ENCODE measurements at places on chromosomes 4 and X.

- no peak for DNase-seq
These were observed 43.2 kb downstream of the PCDH7 start for GRCh38 chr4:30763321-30763727.

GRCh38 chr4:99024481-99025275, 29.2 kb downstream of the METAP1 start:
- DNase-seq, result no peak

DNA sequence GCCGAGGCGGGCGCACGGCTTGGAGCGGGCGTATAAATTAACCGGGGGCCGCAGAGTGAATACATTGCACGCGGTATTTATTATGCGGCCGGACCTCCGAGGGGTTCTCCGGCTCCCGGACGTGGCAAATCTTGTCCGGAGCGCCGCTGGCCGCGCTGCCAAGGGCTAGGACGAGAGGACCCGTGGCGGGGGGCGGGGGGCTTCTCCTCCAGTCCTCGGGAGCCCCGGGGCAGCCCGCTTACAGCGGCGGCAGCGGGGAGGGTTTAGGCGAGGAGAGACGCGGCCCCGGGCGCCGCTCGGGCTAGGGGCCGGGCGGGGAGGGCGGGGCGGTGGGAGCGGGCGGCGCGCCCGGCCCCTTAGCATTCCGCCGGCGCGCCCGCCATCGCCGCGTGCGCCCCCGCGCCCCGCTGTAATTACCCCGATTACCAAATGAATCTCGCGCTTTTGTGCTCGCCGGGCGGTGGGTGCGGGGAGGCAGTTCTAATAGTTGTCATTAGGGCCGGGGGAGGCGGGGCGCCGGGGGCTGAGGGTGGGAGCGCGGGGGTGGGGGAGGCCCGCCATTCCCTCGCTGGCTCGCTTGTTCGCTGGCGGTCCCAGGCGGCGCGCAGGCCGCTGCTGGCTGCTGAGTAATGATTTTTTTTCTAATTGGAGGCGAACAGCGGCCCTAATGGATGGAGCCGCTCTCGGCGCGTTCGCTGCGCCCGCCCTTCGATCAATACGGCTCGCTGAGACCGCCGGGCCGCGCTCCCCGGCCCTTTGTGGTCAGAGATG, 276.6 kb downstream of the BCOR start:
- no peak for DNase-seq

- DNase-seq, result no peak
These were observed 67.2 kb upstream of the TFDP3 start for GRCh38 chrX:133285341-133285740.

GRCh38 chr4:106746451-106746850, 289.7 kb downstream of the DKK2 start:
- no peak for DNase-seq

DNA sequence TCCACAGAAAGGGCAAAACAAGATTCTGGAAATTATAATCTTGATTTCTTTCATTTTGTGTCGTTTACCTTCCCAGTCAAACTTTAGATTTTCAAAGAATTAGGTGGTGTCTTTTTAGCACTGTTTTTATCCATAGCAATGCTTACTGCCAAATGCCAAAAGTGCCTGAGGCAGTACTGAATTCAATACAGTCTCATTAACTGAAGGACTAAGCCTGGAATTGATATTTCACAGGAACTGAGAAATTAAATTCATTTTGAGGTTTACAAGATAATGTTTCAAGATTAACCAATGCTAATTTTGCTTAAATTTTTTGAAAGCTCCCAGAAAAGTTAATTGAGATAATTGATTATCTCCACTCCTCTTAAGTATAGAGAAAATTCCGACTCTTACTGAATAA, 68.8 kb upstream of the ARHGAP24 start:
- no peak for DNase-seq

GRCh38 chr4:20268028-20268427, 16.3 kb downstream of the SLIT2 start:
- DNase-seq, result no peak

- no peak for DNase-seq
These were observed 86.8 kb downstream of the REPS2 start for GRCh38 chrX:17033225-17033624.

GRCh38 chrX:49273181-49273727, 3.7 kb downstream of the PPP1R3F start:
- DNase-seq, result no peak

- DNase-seq, result no peak
These were observed 211.1 kb downstream of the ADAMTS3 start for GRCh38 chr4:72357908-72358307.

GRCh38 chr4:155474758-155475157, 98.0 kb upstream of the MAP9 start:
- DNase-seq, result no peak

DNA sequence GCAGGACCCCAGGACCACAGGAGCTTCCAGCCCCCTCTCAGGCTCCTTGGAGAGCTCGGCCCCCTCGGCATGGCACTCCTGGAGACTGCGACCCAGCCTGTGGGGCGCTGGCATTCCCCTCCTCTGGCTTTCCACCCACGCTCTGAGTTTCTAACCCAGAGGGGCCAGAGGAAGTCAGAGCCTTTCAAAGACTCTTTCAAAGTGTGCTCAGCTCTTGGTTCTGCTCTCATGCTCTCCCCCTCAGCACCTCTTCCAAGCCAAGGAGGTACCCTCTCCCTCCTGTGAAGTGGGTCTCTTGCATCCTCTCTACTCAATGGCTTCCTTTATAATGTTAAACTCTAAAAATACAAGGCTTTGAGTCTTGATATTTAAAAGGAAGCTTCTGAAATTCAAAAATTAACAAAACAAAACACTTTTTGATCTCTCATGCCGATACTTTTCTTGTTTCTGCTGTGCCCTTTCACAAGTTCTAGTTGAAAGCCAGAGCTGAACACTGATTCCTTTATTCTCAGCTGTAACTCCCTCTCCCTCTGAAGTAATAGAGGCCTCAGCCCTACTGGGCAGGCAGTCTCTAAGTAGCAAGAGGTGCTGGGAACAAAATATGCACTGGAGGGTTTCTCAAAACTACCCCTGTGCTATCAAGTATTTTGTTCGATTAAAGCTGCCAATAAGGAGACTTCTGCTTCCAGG, 82.8 kb downstream of the NAT8L start:
- no peak for DNase-seq

- no peak for DNase-seq
These were observed 45.8 kb downstream of the SLC39A8 start for GRCh38 chr4:102299354-102300107.

DNA sequence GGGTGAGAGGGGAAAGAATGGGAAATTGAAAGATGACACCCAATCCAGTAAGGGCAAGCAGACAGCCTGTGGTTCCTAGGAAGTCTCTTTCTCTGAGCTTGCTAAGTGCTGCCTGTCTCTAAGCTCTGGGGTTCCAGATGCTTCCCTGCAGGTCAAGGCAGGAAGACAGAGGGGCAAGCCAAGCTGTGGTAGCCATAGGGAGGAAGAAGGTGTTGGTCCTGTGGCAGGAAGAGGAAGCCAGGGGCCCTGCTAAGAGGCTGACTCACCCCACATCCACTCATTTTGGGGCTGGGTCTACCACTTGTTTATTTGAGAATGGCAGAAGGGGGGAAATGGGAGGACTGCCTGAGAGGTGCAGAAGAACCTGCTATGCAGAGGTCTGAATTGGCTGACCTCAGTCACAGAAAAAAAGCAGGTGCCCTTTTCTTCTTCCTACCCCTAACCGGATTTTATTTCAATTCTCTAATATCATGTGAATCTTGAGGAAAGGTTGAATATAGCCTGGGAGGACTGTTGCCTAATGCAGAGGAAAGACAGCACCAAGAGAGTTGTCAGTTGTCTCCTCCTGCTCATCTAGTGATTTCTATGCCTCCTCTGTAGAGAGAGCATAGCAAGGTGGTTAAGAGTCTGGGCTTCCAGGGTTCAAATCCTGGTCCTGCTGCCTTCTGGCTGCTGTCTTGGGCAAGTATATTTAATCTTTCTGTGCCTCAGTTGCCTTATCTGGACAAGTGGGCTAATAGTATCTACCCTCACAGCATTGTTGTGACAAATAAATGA, 27.4 kb downstream of the HOPX start:
- no peak for DNase-seq

DNA sequence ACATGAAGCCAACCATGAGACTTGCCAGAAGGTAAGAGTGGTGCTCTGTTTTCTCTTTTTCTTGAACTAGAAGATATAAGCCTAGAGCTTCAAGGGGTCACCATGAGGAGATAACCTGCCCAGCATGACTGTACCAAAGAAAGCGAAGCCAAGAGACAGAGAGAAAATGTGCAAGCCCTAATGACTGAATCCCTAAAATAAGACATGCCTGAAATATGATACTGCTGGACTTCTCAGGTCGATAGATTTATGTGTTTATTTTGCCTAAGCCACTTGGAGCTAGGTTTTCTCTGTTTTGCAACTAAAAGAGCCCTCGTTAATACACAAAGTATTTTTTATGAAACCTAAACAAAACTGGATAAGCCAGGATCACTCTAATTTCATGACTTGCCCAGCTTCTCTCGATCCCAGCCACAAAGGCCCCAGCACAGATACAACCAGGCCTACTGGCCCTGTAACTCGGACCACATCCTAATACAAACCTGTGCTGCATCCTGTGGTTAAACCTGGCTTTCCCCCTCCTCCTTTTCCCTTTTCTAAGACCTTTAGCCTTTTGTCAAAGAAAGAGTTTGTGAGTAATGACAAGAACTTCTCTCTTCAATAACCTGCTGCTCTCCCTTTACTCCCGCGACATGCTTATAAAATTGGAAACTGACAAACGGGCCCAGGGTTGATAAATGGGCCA, 185.8 kb downstream of the APBB2 start:
- no peak for DNase-seq

DNA sequence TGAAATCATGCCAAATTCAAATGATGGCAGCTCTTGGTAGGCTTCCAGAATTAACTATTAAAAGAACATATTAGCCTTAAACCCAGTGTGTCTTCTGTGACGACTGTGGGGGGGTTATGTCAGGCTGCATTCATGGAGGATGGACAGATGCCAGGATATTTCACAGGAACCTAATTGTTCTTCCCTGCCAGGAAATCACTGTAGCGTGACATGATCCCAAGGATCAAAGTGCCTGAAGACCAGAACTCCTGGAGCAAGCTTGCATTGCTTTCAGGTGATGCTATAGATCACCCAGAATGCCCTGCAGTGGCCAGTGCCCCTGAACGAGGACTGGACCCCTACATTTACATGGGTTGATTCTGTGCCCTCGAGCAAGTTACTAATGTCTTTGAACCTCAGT, 1093.0 kb upstream of the TENM3 start:
- DNase-seq, result no peak

DNA sequence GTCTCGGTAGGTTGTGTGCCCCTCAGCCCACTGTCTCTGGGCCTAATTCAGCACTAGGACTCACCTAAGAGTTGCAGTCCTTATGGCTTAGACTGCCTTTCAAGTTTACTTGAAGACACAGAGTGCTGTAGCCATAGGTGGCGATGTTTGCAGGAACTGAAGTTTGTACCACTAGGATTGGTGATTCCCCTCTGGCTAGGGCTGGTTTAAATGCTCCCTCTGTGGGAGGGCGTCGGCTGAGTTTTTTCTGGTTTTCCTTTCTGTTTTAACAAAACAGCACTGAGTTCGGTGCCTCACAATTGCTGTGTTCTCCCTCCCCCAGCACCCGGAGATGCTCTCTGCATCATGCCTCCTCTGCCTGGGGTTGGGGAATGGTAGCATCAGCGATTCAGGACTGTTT, 480.9 kb downstream of the PCDH11X start:
- DNase-seq, result no peak

GRCh38 chr4:81326581-81326980, 111.6 kb upstream of the PRKG2 start:
- DNase-seq, result no peak

GRCh38 chr4:79225360-79225759, 100.5 kb downstream of the NAA11 start:
- no peak for DNase-seq

GRCh38 chr4:89438102-89438831, 130.7 kb upstream of the GPRIN3 start:
- DNase-seq, result no peak

GRCh38 chr4:156968479-156968984, 3.1 kb downstream of the PDGFC start:
- DNase-seq, result peak; percentile 15
